ENCODE measurements at places on chromosomes 6 and 20.

DNA sequence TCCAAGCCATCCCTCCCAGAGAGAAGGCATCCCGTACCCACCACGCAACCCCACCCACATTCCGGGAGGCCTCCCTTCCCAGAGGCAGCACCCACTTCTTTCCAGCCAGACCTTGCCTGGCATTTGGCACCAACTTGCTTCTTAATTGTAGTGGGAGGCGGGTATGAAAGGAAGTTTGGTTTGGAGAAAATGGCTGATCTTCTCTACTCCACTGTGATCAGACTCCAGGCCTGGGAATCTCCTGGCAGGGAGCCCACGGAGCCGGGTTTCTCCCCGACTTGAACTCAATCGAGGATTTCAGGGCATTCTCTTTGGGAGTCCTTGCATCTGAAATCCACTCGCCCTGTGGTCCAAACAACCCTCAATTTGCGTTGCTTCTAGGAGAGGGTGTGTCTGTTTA, 107.1 kb downstream of the ZDHHC14 start:
- DNase-seq = no peak

DNA sequence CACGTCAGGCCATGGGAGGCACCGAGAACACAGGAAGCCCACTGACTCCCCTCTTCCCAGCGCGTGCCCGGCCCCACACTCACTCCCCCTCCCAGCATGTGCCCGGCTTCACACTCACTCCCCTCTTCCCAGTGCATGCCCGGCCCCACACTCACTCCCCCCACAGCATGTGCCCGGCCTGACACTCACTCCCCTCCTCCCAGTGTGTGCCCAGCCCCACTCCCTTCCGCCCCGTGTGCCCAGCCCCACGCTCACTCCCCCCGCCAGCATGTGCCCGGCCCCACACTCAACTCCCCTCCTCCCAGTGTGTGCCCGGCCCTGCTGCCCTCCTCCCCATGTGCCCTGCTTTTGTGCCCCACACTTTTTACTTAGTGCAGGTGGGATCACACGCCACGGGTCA, 9.7 kb downstream of the RTEL1 start:
- DNase-seq = no peak

DNA sequence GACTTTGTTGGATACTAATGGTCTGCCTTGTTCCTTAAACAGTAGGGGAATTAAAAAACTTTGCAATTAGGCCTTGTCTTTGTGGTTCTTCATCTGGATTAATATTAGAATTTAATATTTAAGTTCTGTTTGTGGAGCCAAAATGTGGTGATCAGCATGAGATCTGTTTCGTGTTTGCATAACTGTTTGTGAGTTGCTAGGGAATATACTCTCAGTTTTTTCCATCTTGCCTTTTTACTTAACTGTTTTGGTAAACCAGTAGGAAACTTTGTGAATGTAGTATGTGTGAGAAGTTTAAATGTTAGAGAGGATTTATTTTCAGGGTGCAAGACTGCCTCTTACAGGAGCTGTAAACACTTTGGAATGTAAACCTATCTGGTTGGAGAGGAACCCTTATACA, 35.6 kb downstream of the LRRC1 start:
- no peak for DNase-seq

DNA sequence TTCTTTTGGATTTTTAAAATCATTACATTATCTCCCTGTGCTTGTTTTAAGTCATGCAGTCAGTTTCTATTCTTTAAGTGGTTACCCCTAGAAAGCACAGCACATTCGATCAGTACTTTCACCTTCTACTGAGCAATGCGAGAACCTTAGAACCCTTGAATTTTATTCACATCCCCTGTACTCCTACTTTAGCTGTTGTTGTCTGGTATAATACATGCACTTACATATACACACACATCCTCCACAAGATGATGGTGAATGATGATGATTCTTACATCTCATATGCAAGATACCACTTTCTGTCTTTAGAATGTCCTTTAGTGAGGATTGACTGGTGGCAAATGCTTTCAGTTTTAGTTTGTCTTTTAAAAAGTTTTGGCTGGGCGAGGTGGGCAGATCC, 5.7 kb downstream of the CDC40 start:
- DNase-seq = no peak

- DNase-seq = no peak
These were observed 3.9 kb upstream of the LRP11 start for GRCh38 chr6:149867876-149868640.

GRCh38 chr6:20404641-20405032, 3.0 kb downstream of the E2F3 start:
- no peak for DNase-seq

- DNase-seq = no peak
These were observed 14.3 kb downstream of the SLA2 start for GRCh38 chr20:36631646-36632045.

DNA sequence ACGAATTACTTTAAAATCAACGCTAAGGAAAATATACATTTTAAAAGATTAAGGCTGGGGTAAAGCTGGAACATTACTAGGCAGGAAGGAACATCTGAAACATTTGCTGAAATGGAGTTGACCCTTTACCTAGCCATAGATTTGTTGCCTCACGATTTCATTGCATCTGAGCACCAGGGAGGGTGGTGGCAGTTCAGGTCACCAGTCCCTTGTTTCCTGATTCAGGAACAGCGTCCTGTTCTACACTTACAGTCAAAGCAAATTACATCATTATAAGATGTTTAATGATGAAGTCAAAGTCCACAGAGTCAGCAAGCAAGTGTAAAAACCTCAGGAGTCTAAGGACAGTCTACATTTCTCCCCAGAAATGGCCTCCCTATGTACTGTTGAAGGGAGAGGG, 9.0 kb upstream of the MICA start:
- no peak for DNase-seq

DNA sequence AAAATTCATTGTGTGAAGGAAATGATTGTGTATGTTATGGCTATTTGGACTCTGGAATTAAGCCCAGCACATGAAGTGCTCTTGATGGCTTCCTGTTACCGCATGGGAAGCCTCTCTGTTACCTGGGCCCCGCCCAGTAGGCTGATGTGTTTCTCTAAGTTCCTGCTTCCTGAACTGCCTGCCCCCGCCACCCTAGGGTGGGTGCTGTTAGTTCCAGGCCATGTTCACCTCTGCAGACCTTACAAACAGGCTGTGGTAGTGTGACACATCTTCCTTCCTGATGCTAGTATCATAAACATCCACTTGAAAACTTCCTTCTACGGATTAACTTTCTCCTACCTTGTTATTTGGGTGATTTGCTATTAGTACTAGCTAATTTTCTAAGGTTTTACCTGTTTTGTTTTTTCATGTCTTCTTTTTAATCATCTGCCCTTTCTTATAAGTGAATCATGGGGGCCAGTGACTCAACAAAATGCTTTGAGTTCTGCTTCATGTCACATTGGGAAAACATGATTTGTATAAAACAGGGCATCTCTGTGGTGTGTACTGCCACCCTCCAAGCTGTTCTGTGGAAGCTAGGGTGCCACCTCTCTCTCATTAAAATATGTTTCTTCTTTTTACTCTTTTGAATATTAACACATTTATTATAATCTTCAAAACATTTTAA, 40.6 kb downstream of the SH3BGRL2 start:
- no peak for DNase-seq

DNA sequence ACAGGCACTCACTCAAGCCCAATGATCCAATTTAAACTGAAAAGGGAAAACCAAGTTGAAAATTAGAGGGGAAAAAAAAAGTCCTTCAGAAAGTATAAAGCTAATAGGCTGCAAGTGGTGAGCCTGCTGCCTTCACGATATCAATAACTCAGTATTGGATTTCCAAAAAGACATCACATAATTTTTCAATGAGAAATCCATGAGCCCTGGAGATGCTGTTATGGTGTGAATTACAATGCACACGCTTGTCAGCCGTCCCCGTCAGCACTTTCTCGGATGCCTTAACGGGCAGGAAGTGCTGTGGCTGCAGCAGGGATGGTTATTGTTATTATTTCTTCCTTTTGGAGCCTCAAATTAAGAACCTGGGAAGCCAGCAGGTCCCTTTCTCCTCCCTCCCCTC, 138.5 kb downstream of the DHX35 start:
- DNase-seq = no peak
